ENCODE measurements at places on chromosomes 2 and 18. TPM values are rescaled to one million over a fixed set of nuclear protein-coding genes. Genes with fewer than 3 reads are reported as not detected.

- DNase-seq: peak; percentile 37
Measured at GRCh38 chr18:2956056-2956455, 56.9 kb downstream of the LPIN2 start.

DNA sequence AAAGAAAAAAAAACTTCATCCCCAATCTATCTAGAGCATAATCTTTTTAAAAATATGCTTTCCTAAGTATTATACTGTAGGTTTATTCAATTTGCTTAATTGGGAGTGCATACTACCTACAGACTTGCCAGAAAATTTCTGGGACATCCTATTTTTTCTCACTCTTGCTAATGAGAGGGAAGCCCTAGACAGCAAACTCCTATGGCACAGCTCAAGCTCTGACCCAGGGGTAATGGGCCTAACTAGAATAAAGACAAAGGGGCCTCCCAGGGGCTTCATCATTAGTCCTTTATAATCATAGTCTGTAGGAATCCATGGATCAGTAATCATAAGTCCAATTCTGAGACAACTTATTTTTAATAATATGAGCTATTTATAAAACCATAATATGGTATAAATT lies 142.6 kb upstream of the ITGA4 start:
- no peak for DNase-seq

- no peak for DNase-seq
Measured at GRCh38 chr2:8480915-8481314, 200.9 kb upstream of the ID2 start.

DNA sequence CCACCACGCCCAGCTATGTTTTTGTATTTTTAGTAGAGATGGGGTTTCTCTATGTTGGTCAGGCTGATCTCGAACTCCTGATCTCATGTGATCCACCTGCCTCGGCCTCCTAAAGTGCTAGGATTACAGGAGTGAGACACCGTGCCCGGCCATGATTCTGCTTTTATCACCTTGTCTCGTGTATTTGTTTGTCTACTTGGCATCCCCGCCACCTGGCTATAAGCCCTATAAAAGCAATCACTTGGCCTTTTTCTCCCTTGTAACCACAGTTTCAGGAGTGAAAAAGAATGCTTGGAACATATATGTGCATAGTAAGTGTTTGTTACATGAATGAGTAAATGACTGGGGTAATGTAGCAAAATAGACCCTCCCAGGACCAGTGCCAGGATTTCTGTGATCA lies 77.5 kb upstream of the PAPOLG start:
- DNase-seq: no peak

DNA sequence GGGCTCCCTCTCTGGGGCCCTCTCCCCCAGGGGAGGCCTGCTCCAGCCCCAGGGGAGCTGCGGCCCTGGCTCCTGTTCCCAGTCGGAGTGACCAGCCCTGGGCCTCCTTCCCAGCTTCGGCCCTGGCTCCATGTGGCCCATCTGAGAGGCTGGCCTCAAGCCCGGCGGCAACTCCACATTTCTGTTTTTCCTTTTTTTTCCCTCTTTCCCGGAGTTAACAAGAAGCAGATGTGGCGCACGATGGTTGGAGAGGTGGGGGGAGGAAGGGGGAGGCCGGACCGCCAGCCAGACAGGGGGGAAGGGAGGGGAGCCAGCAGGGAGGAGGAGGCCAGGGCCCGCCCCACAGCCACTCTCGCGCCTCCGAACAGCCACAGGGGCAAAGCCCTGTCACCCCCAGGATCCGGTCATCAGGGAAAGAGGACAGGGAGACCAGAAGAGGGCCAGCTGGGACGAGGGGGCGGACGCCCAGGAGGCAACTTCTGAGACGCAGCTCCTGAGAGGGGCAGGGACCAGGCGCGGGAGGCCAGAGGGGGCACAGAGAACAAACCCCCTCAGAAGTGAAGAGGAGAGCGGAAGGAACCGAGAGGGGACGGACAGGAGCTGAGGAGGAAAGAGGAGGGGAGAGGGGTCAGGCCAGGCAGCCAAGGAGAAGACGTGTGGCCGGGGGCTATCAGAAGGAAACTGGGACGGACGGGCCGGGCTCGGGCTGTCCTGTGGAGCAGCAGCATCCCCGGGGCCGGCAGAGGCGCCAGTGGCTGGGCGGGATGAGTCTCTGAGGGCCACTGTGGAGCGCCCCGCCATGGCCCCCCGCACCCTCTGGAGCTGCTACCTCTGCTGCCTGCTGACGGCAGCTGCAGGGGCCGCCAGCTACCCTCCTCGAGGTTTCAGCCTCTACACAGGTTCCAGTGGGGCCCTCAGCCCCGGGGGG lies at the start of gene EMILIN1:
TSS of gene EMILIN1 (plus strand) at position 349 of the 928 bp plus-strand sequence. CDS start at position 800, 451 bp downstream.
- no peak for DNase-seq

The ZNF516 gene
- 4.1 TPM for total RNA-seq

The MYOM1 gene
- 0.71 TPM for total RNA-seq

All from activated CD4-positive, alpha-beta T cell treated with anti-CD3 and anti-CD28 coated beads, Interleukin-2, amount 10 ng/mL, durations not matched to agents 7 days and 5 days (primary cell).